Smooth muscle cell of bladder (primary cell): ENCODE measurements at places on chromosomes 12 and 14. TPM values are rescaled to one million over a fixed set of nuclear protein-coding genes. Genes with fewer than 3 reads are reported as not detected.

TRPV4 gene
- 1.6 and 2.6 TPM in 2 replicates for total RNA-seq

AVPR1A gene
- total RNA-seq, result under 0.01 and 0.18 TPM in 2 replicates

IFI27L1 gene
- 15.9 and 17.7 TPM in 2 replicates for total RNA-seq

TPPP2 gene
- not detected in 2 replicates for total RNA-seq

NRXN3 gene
- total RNA-seq, result under 0.01 and 0.14 TPM in 2 replicates

FAIM2 gene
- total RNA-seq, result 5.4 and 5.5 TPM in 2 replicates

SPTB gene
- total RNA-seq, result 0.14 TPM in 1 of 2 replicates, not detected in the other

FKBP3 gene
- total RNA-seq, result 19.8 and 22.9 TPM in 2 replicates

LMNTD1 gene
- 0.28 and 0.37 TPM in 2 replicates for total RNA-seq

PYGL gene
- 78.5 and 100 TPM in 2 replicates for total RNA-seq

NID2 gene
- total RNA-seq, result 333 and 336 TPM in 2 replicates

TOGARAM1 gene
- 13.1 and 13.8 TPM in 2 replicates for total RNA-seq

ANO4 gene
- total RNA-seq, result 0.46 and 2.4 TPM in 2 replicates

SALL2 gene
- total RNA-seq, result 1.7 and 4.0 TPM in 2 replicates

MYH6 gene
- total RNA-seq, result not detected in 2 replicates
